ENCODE measurements at places on chromosomes 12 and 14. TPM values are rescaled to one million over a fixed set of nuclear protein-coding genes. Genes with fewer than 3 reads are reported as not detected.

Gene C3AR1
- 31.8 TPM for total RNA-seq

Gene SIX1
- not detected for total RNA-seq

Gene KRT78
- not detected for total RNA-seq

DNA sequence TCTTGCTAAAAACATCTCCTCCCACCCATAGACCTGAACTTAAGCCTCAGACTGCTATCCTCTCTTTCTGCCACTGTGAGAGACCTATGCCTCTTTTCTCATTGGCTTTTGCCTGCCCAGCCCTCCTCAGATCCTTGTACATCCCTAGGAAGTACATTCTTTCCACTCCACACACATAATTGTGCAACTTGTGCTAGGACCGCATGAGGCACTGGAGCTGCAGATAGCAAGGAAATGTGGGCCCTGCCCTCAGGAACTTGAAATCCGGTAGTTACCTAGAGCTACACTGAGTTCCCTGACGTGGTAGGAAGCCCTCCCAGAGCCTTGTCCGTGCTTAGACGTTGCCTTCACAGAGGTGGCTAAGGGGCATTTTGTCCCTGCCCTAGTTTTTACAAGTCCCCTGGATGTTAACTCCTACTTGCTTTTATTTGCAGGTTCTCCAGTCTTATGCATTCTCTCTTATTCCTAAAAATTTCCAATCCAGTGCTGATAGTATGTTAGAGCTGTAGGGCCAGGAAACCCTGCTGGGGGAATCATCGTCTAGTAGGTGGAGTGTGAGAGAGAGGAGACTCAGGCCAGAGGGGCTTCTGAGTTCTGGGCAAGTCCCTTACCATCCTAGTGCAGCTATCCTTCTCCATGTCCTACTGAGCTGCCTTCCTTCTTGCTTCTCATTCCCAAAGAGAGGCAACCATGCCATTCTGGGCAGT, 41.3 kb downstream of the NTF3 start:
- DNase-seq: no peak

DNA sequence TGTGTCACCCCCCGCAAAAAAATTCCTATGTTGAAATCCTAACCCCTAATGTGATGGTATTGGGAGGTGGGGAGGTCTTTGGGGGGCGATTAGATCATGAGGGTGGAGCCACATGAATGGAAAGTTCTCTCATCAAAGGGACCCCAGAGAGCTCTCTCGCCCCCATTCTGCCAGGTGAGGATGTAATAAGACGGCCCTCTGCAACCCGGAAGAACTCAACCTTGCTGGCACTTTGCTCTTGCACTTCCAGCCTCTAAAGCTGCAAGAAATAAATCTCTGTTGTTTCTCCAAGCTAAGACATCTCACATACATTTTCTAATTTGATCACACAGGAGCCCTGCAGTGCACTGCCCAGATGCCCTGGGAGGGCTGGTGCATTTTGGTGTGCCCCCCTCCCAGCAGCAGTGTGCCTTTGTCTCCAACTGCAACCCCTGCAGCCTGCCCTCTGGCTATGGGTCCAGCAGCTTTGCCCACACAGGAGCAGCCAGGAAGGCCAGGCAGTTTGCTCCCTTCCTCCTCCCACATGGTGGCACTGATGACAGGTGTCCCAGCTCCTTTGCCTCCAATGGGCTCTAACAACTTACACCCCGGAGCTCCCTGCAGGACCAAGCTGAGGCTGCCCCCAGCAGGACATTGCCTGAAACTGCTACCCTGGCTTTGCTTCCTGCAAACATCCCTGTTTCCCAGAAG, 59.3 kb downstream of the C14orf132 start:
- no peak for DNase-seq

- DNase-seq: no peak
These were observed 35.2 kb upstream of the FAM181A start for GRCh38 chr14:93891756-93892504.

DNA sequence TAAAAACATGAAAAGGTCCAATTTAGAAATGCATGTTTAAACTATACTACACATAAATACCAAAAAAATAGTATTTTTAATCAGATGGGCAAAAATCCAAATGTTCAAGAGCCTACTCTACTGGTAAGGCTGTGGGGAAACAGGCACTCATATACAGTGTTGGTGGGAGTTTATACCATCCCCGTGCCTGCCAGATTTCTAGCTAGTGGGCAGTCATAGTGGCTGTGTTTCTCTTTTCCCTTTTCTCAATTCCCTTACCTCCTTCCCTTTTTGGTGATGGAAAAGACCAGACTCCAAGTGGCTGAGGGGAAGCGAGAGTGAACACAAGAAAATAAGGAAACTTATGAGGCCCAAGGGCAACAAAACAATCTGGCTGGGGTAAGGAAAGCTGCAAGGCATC, 14.7 kb downstream of the ZNF641 start:
- no peak for DNase-seq

GRCh38 chr14:49940808-49941421, 48.0 kb downstream of the ARF6 start:
- DNase-seq: no peak

- DNase-seq: no peak
These were observed 57.1 kb downstream of the CCDC60 start for GRCh38 chr12:119391673-119392072.

DNA sequence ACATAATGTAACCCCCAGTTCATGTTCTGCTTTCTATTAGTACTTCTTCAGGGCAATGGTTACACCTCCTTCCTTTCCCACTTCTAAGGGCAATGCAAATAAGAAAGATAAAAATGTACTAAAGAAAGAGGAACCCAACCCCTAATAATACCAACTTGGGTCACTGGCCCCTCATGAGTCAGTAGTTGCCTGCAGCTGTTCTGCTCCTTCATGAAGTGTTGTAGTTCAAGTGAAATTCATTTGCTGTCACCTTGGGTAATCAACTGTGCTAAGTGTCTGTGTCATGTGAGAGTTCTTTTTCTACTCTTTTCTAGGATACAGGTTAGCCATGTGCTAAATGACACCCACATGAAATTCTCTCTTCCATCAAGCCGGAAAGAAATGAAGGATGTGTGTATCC, 91.8 kb downstream of the PLXNC1 start:
- no peak for DNase-seq

- DNase-seq: no peak
These were observed 425.8 kb downstream of the TMEM121 start for GRCh38 chr14:105952222-105952621.

- no peak for DNase-seq
These were observed 39.1 kb downstream of the FRS2 start for GRCh38 chr12:69509308-69509736.

GRCh38 chr12:68158432-68158831, 1.1 kb downstream of the IFNG start:
- DNase-seq: no peak

GRCh38 chr14:35808076-35808637, 938 bp downstream of the RALGAPA1 start:
- no peak for DNase-seq

- DNase-seq: no peak
These were observed 554.6 kb upstream of the FLRT2 start for GRCh38 chr14:84975241-84975902.

DNA sequence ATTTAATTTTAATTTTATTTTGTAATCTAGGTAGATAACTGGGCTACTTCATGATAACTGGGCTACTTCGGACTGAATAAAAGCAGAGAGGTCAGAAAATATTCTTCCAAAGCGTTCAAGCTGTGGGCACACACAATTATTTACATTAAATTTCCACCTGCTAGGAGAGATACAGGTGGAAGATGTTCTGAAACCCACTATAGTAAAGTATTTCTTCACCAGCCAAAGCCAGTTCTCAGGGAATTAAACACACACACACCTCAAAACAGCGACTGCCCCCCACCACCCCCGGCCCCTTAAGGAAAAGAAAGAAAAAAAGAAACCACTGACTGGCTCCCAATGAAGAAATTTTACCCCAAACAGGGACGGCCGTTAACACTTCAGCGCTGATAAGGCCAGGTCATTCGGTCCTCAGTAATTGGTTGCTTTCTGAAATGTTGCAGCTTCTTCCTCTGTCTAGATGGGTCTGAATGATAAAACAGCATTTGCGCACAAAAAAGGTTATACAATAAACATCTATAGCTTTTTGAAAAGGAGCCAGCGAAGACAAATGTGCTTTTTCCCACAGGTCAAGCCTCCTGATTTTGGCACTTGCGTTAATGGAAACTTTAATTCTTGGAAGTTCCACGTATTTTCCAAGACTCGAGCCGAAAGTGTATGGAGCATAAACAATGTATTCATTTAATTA, 771 bp upstream of the KCNJ8 start:
- no peak for DNase-seq

GRCh38 chr12:100724071-100724470, 70.5 kb upstream of the ANO4 start:
- no peak for DNase-seq

GRCh38 chr12:116955382-116956021, 44.8 kb downstream of the FBXW8 start:
- no peak for DNase-seq

DNA sequence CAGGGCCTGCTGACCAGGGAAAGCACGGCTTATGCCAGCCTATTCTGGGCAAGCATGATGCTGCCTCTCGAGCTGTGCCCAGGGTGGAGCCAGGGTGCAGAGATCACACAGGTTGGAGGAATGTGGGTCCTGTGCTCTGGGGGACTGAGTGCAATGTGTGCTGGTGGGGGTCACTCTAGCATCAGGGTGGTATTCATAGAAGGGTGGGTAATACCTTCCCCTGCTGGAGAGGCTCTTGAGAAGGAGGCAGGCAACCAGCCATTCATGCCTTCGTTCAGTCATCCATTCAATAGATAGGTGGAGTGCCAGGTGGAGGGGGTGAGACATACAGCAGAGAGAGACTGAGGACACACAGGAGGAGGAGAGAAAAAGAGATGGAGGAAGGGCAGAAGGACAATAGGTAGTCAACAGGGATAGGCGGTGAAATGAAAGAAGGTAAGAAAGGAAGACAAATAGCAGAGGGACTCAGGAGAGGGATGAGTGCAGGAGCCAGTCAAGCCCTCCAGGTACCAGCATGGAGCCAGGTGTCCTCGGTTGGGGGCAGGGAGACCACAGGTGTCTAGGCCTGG, 5.2 kb upstream of the ZNF385A start:
- DNase-seq: no peak

GRCh38 chr14:30991408-30991807, 34.0 kb upstream of the AP4S1 start:
- no peak for DNase-seq

- no peak for DNase-seq
These were observed 54.3 kb downstream of the TTC9 start for GRCh38 chr14:70696026-70696425.

GRCh38 chr12:76916170-76916540, 37.3 kb upstream of the CSRP2 start:
- DNase-seq: no peak

GRCh38 chr14:95774265-95775160, 60.6 kb upstream of the TCL1A start:
- no peak for DNase-seq

GRCh38 chr12:26406391-26406790, 211.0 kb downstream of the SSPN start:
- no peak for DNase-seq

Data from spleen (tissue), 13 donors.